Left lobe of liver (tissue), 2 donors: ENCODE measurements at places on chromosomes 13 and 19. TPM values are rescaled to one million over a fixed set of nuclear protein-coding genes. Genes with fewer than 3 reads are reported as not detected.

Gene STOML3
- not detected for total RNA-seq

Gene PRODH2
- 196 TPM for total RNA-seq

Gene ATP4A
- not detected for total RNA-seq

Gene ZNF497
- 2.4 TPM for total RNA-seq

Gene ANKRD10
- total RNA-seq = 45.2 TPM

Gene ZNF835
- 0.58 TPM for total RNA-seq

Gene TNFRSF19
- 0.60 TPM for total RNA-seq

Gene SWSAP1
- total RNA-seq = 2.6 TPM

Gene OR4F17
- total RNA-seq = not detected

Gene SPRED3
- total RNA-seq = 0.30 TPM
